ENCODE measurements at places on chromosomes 12 and 14. TPM values are rescaled to one million over a fixed set of nuclear protein-coding genes. Genes with fewer than 3 reads are reported as not detected.

GRCh38 chr12:79782172-79782900 is 91.6 kb upstream of the PAWR start:
- DNase-seq = no peak

DNA sequence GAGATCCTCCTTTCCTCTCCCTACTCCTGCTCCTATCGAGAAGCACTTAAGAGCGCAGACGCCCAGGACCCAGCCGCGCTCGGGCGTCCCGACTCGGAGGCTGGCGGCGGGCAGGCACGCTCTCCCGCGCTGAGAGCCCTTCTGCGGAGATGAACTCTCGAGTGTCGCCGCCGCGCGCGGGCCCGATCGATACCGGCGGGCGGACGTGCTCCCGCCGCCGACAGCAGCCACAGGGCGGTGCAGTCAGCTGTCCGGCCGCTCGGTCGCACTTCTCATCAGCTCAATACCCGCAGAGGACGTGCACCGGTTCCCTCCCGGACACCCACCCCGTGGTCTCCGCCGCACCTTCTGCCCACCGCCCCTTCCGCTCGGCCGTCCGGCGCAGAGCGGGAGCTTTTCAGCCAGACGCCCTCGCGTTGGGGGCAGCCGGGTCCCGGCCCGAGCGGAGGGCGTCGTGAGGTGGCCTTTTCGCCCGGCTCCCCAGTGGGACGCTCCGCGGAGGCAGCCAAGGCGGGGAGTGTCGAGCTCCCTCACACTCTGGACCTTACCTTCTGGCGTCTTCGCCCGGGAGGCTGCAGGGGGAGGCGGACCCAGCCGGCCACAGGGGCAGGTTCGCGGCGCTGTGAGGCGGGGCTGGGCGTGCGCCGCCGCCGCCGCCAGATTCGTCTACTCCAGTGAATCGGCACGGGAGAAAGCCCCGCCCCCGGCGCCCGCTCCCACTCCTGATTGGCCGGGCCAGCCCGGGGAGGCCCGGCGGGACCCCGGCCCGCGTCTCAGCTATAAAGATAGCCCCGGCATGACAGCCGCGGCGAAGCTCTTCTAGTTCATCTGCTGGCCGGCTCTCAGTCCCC is at the start of gene INSM2:
Gene INSM2 (plus strand): TSS at position 808 of the 851 bp plus-strand sequence. CDS start 89 bp downstream, outside the sequence.
- no peak for DNase-seq

LTBR gene
- polyA plus RNA-seq = 67.2 TPM

NUDT14 gene
- polyA plus RNA-seq = 10.9 TPM

NTN4 gene
- polyA plus RNA-seq = 582 TPM

GRCh38 chr14:51518280-51518679 is 133.4 kb upstream of the FRMD6 start:
- DNase-seq = no peak

DDX47 gene
- 47.9 TPM for polyA plus RNA-seq

GRCh38 chr12:2583091-2583497 is 211.7 kb upstream of the FKBP4 start:
- no peak for DNase-seq

GRCh38 chr12:102954134-102954533 is 3.3 kb upstream of the ASCL1 start:
- no peak for DNase-seq

MYF5 gene
- not detected for polyA plus RNA-seq

LRRIQ1 gene
- not detected for polyA plus RNA-seq

DNA sequence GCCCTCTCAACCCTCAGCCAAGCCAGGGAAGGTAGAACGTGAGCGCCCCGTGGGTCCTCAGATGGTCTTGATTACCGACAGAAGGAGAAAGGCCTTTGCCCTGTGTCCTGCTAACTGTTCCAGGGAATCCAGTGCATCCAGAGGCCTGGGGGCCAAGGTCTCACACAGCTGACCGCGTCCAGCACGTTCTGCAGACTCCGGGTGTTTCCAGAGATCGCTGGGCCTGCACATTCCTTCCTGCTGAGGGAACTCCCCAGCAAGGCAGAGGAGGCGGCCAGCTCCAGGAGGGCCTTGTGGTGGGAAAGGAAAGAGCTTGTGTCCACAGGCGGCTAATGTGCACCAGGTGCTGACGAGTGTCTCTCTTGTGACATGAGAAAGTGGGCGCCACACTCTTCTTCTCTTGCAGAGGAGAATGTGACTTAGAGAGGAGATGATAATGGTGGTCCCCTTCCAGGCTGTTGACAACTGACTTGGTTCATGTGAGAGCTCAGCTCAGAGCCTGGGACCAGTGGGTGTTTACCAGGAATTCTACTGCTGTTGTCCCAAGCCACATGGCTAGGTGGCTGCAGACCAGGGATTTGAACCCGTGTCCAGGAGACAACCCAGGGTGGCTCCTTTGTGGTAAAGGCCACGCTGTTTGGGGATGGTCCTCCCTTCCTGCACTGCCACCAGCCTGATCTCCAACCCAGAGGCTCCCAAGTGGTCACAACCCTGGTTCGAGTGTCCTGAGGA is 46.8 kb upstream of the DLK1 start:
- DNase-seq = peak; percentile 86

- DNase-seq = no peak
Observed at GRCh38 chr12:30643366-30643765, 52.3 kb downstream of the IPO8 start.

GRCh38 chr12:56632701-56633467 is 2.8 kb upstream of the BAZ2A start:
- DNase-seq = no peak

DNA sequence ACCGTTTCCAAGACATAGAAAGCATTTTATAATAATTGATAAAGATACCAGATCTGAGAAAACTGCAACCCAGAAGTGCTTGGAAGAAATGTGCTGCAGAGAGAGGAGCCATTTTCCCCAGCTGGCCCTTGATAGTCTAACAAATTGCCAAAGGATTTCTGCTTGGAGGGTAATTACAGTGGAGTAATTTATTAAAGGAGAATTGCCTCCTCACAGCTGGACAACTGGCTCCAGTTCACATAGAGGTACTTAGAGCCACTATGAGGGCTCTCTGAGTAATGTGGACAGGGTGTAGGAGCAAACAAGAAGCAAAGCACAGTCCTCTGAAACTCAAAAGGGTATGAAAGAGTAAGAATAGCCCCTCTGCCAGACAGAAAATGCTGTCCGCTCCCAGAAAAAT is 335.6 kb downstream of the SYT1 start:
- no peak for DNase-seq

LRRK2 gene
- polyA plus RNA-seq = 1.5 TPM

Data from BJ (cell line).